Left ventricle myocardium superior (tissue), 1 donor: ENCODE measurements at places on chromosomes 16 and 17. TPM values are rescaled to one million over a fixed set of nuclear protein-coding genes. Genes with fewer than 3 reads are reported as not detected.

KRTAP1-5 gene
- total RNA-seq: not detected

CDH16 gene
- not detected for total RNA-seq

VPS35 gene
- total RNA-seq: 89.2 TPM

SEPTIN12 gene
- not detected for total RNA-seq

MYH13 gene
- total RNA-seq: not detected
